Activated T-helper 1 cell treated with anti-CD3 and anti-CD28 coated beads, Interleukin-12 subunit alpha, Interleukin-12 subunit beta, Interleukin-2, Interleukin-4 antibody, amounts not matched to agents 30 ng/mL and 10 ng/mL and 1 ng/mL, durations not matched to agents 14 hours and 24 hours and 36 hours (primary cell): ENCODE measurements at places on chromosomes 16 and 17. TPM values are rescaled to one million over a fixed set of nuclear protein-coding genes. Genes with fewer than 3 reads are reported as not detected.

The XPO6 gene
- total RNA-seq: 213 and 225 TPM in 2 replicates

DNA sequence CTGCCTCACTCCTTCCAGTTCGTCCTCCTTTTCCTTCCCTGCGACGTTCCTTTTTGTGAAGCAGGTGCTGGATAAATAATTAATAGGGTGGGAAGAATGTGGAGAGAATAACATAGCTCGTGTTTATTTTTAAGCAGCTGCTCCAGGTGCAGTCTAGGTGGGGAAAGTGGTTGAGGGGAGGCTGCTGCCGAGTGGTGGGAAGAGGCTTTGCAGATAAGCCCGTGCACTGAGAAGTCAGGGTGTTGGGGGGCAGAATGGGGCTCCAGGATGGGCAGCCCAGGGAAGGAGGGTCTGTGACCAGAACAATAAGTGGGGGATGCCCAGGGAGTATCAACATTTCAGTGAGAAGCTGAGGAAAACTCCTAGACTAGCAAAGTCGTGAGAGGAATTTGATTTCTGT lies 300.5 kb downstream of the CPPED1 start:
- no peak overlapping the region for H3K4me3 ChIP-seq
- H3K36me3 ChIP-seq: no peaks in the 10 kb centered on the region
- no peak overlapping the region for H3K27ac ChIP-seq
- DNase-seq: no peak

GRCh38 chr17:66468241-66469087 lies 166.1 kb downstream of the PRKCA start:
- H3K36me3 ChIP-seq: peaks cover 20% of the 10 kb centered on the region
- DNase-seq: no peak
- no peaks in the 10 kb centered on the region for H3K27me3 ChIP-seq
- peaks cover 77% of the 10 kb centered on the region for H3K4me1 ChIP-seq
- peak overlapping the region; percentile 63 for H3K4me3 ChIP-seq
- H3K27ac ChIP-seq: peak overlapping the region; percentile 95

GRCh38 chr17:39699818-39700147 lies at the start of gene ERBB2:
Gene ERBB2, plus strand, starts transcription at chr17:39700064. Its CDS starts 175 bp downstream, at chr17:39700239.
- DNase-seq: no peak
- peaks cover 2% of the 10 kb centered on the region for H3K36me3 ChIP-seq
- no peak within 1 kb of the TSS for H3K4me3 ChIP-seq
- peaks cover 7% of the 10 kb centered on the region for H3K4me1 ChIP-seq
- no peak within 1 kb of the TSS for H3K27ac ChIP-seq
- H3K27me3 ChIP-seq: peaks cover 45% of the 10 kb centered on the region

DNA sequence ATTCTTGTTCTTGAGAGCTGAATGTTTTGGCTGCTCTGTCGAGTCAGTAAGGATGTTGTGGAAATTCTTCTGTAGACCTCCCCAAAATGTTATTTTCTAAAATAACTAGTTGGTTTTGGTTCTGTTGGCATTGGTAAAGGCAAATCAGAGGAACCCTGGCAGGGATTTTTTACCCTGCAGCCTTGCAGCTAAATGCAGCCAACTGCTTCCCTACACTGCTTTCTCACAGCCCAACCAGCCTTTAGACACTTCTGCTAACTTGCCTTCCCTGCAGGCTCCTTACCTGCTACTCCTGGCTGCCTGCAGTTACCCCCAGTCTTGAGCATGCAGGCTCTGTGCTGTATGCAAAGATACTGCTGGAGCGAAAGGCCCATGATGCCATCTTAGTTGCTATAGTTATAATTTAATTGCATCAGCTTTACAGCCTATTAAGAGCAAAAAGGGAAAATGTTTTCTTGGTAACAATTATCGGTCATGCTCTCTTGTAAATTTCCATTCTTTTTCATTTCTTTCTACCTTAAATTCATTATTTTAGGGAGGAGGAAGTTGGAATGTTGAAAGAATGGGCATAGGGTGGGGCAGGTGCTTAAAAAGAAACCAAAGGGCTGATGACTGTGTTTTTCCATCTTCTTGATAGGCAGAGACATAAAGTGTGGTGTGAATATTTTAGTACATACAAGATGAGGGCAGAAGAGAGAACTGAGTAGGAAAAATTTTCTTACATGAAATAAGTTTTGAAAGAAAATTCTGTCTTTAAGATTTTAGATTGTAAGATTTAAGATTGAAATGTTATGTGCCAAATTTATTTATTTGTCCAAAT lies 20.0 kb downstream of the NUP93 start:
- H3K36me3 ChIP-seq: peaks cover 33% of the 10 kb centered on the region
- peaks cover 7% of the 10 kb centered on the region for H3K4me1 ChIP-seq
- H3K27ac ChIP-seq: peak overlapping the region; percentile 40
- no peaks in the 10 kb centered on the region for H3K27me3 ChIP-seq

DNA sequence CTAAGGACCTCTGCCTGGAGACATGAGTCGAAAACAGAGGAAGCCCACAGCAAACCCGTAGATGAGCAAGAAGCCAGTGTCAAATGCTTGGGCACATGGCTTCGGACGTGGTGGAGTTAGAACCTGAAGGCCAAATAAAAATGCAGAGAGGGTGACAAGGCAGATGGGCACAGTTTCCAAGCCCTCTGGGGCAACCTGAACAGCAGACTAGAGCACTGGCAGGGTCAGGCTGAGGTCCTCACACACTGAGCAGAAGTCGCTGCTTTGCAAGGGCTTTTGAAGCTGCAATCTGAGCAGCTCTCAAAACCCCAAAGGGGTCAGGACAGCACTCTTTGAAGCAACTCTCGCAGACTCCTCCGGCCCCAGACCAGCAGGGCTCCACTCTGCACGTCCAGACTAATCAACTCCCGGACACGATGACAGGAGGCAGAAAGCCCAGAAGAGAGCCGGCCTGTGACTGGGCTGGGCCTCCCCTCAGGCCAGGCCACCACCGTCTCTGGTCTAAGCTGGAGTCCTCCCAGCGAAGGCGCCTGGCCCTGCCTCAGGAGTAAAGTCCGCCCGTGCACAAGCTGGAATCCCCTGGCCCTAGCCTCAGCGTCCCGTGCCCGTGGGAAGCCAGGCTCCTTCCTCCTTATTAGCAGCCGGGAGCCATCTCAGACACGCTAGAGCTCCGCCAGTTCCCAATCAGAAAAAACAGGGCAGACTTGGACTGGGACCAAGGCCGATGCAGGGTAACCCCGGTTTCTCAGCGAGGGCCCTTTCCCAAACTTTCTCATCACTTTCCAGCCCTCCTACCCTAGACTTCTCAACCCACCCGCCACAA lies 924 bp downstream of the SMARCD2 start:
- peaks cover 15% of the 10 kb centered on the region for H3K36me3 ChIP-seq
- H3K4me3 ChIP-seq: peak overlapping the region; percentile 96
- H3K27me3 ChIP-seq: no peaks in the 10 kb centered on the region
- peaks cover 28% of the 10 kb centered on the region for H3K4me1 ChIP-seq

GRCh38 chr16:85602402-85603202 lies 10.5 kb upstream of the GSE1 start:
- no peaks in the 10 kb centered on the region for H3K27me3 ChIP-seq
- no peak overlapping the region for H3K4me3 ChIP-seq
- H3K36me3 ChIP-seq: no peaks in the 10 kb centered on the region
- no peaks in the 10 kb centered on the region for H3K4me1 ChIP-seq
- H3K27ac ChIP-seq: no peak overlapping the region
- no peak for DNase-seq
